CD14-positive monocyte (primary cell): ENCODE measurements at places on chromosomes 1 and 21. TPM values are rescaled to one million over a fixed set of nuclear protein-coding genes. Genes with fewer than 3 reads are reported as not detected.

DNA sequence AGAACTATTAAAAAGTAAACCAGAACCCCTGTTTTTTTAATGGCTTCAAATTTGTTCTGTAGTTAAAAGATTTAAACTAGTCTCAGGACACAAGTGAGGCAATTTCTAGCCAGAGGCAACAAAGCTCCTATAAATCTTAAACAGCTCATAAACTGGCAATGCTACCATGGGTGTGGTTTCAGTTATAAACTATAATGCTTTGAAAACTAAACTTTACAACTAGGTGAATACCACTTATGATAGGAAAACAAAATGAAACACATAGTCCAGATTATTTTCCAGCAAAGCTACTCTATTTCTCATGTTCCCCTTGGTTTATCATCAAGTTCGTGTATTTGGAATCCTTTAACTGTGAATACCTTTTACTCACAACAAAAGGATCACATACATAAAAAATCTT is 282.5 kb downstream of the VAV3 start:
- no peaks in the 10 kb centered on the region for H3K4me1 ChIP-seq
- H3K27ac ChIP-seq, result no peak overlapping the region
- no peaks in the 10 kb centered on the region for H3K27me3 ChIP-seq

- H3K27me3 ChIP-seq, result no peaks in the 10 kb centered on the region
- no peaks in the 10 kb centered on the region for H3K4me1 ChIP-seq
- H3K4me3 ChIP-seq, result no peak overlapping the region
- no peaks in the 10 kb centered on the region for H3K36me3 ChIP-seq
- H3K27ac ChIP-seq, result no peak overlapping the region
These were observed 161.2 kb upstream of the C1orf87 start for GRCh38 chr1:60234776-60235175.

DNA sequence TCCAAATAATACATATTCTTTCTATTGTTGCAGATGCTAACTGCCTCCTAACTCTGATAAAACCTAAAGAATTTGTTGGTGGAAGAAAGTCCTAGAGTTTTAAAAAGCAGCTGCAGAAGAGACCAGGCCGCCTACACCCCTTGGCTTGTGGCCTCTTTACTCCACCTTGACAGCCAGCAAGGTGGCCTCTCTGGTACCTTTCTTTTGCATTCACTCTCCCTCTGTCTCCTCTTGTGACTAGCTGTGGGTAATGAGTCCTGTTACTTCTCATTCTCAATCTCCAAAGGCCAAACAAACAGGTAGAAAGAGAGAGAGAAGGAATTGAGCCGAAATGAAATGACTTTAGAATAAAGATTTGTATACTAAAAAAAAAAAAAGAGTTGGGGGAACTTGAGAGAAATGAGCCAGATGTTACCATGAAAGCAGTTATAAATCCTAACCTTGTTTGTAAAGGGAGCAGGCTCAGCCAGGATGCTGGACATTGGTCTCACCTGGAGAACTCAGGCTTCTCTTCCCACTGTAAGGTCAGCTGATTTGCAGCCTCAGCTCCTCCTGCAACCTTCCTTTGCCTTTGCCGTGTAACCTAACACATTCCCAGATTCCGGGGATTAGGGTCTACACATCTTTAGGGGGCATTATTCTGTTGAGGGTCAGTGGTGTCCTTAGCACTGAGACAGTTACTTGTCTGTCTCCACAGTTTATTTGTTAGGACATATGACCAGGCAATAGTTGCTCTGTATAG is 164.1 kb upstream of the IRF2BP2 start:
- H3K27ac ChIP-seq, result peak overlapping the region; percentile 99
- DNase-seq, result no peak
- H3K4me3 ChIP-seq, result no peak overlapping the region
- no peaks in the 10 kb centered on the region for H3K36me3 ChIP-seq

DNA sequence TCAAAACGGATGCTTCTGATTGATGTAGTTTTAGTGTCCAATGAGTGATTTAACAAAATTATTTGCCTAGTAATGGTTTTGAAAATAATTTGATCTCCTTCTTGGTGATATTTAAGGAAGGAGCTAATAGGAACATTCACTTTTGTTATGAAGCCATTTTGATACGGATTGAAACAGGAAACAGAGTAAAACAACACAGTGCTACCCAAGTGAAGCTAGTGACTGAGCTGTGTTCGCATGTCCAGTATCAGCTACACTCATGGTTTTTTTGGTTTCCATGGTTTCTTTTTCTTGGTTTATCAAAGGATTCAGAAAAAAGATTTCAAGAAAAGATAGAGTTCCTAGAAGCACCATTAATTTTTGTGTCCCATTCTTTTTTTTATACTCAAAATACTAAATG is 40.1 kb upstream of the PLEKHO1 start:
- no peak overlapping the region for H3K27ac ChIP-seq
- H3K4me3 ChIP-seq, result no peak overlapping the region
- peaks cover 38% of the 10 kb centered on the region for H3K36me3 ChIP-seq
- no peak for DNase-seq

- no peak overlapping the region for H3K27ac ChIP-seq
- no peaks in the 10 kb centered on the region for H3K4me1 ChIP-seq
These were observed 91.2 kb downstream of the LMX1A start for GRCh38 chr1:165265196-165265838.

DNA sequence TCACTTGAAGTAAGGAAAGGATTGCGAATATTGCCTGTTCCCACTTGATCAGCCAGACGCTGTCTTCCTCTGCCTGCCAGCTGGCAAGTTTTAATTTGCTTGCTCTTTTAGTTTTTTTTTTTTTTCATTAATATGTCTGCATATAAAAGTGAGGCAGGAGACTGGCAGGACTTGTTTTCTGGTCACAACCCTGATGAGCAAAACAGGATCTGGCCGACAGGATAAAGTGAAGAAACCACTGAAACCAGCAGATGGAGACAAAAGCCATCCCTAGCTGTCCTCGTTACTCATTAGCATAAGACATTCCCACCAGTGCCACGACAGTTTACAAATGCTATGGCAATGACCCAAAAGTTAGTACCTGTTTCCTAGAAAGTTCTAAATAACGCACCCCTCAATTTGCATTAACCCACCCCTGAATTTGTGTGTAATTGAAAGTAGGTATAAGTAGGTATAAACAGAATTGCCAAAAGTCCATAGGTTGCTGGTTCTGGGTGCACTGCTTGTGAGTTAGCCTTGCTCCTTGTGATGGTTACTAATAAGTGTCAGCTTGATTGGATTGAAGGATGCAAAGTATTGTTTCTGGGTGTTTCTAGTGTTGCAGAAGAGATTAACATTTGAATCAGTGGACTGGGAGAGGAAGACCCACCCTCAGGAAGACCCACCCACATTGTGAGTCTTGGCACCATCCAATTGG is 60.8 kb downstream of the ZNF684 start:
- DNase-seq, result peak; percentile 31
- H3K4me1 ChIP-seq, result peaks cover 12% of the 10 kb centered on the region
- no peaks in the 10 kb centered on the region for H3K36me3 ChIP-seq
- H3K27me3 ChIP-seq, result no peaks in the 10 kb centered on the region
- no peak overlapping the region for H3K27ac ChIP-seq

- H3K36me3 ChIP-seq, result no peaks in the 10 kb centered on the region
These were observed 136.9 kb upstream of the C8B start for GRCh38 chr1:57102561-57103326.

DNA sequence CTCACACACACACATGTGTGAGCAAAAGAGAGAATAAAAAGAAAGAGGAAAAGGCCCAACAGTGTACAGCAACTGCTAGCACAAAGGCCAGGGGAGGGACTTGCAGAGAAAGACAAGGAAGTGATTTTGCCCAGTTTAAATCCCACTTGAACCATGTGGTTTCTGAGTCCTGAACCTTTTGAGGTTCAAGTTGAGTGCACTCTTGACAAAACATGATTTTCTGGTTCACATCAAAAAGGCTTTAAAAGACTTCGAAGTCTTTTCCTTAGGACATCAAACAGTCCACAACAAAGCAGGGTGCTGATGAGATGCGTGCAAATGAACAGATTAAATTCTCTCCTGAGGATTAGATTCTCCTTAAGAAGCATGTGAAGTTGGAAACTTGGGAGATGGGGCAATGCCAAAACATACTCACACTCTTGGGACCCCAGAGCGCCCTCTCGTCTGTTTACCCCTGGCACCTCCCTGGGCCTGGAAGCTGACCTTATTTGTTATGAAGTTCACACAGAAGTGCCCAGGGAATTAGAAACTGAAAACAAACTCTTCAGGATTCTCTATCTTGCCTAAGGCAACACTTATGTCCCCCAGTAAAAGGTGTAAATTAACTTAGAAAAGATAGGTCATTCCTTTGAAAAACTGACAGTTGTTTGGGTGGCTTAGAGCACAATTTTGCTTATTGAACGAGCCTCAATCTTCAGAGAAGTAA is 31.5 kb downstream of the RNF220 start:
- no peak overlapping the region for H3K27ac ChIP-seq
- no peak overlapping the region for H3K4me3 ChIP-seq
- H3K4me1 ChIP-seq, result peaks cover 34% of the 10 kb centered on the region
- DNase-seq, result no peak

DNA sequence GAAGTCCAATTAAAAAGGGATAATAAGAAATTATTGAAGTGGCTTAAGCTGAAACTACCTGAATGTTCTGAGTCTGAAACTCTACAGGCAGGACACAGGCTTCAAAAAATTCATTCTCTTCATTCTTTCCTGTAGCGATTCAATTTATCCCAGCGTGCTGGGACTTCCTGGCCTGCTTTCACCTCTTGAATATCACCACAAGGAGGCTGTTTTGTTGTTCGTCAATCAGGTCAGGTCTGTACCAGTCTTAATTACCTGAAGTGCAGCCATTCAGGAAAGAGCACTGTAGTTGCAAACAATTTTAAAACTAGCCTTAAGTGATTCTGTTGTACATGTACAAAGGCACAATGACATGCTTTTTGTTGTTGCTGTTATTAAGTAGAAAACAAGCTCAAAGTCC is 38.4 kb downstream of the FYB2 start:
- no peaks in the 10 kb centered on the region for H3K36me3 ChIP-seq
- DNase-seq, result no peak
- H3K27ac ChIP-seq, result no peak overlapping the region
- H3K4me1 ChIP-seq, result no peaks in the 10 kb centered on the region

GRCh38 chr1:52424813-52425212 is 20.4 kb downstream of the PRPF38A start:
- H3K4me3 ChIP-seq, result no peak overlapping the region
- no peaks in the 10 kb centered on the region for H3K4me1 ChIP-seq
- H3K27ac ChIP-seq, result no peak overlapping the region
- peaks cover 63% of the 10 kb centered on the region for H3K36me3 ChIP-seq
- no peak for DNase-seq
- H3K27me3 ChIP-seq, result no peaks in the 10 kb centered on the region

DNA sequence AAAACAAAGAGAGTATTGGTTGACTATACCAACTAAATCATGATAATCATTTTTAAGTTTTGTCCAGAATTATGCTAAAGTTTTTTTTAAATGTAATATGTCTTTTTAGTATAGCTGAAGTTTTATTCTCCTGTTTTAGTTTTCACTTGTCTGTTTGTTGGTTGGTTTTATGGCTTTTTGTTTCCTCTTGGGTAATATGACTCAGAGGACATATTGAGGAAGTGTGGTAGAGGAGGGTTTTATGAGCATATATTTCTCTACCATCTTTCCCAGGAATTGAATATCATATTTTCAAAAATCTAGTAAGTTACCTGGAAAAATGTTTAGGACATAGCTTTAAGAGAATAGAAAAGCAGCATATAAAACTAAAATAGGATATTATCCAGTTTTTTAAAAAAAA is 68.6 kb upstream of the MCOLN3 start:
- no peaks in the 10 kb centered on the region for H3K36me3 ChIP-seq
- no peak overlapping the region for H3K4me3 ChIP-seq
- H3K27me3 ChIP-seq, result no peaks in the 10 kb centered on the region
- DNase-seq, result no peak
- no peaks in the 10 kb centered on the region for H3K4me1 ChIP-seq

GRCh38 chr1:1857096-1857703 is 33.7 kb downstream of the GNB1 start:
- peaks cover 52% of the 10 kb centered on the region for H3K4me1 ChIP-seq
- peaks cover 6% of the 10 kb centered on the region for H3K36me3 ChIP-seq
- DNase-seq, result peak; percentile 45

DNA sequence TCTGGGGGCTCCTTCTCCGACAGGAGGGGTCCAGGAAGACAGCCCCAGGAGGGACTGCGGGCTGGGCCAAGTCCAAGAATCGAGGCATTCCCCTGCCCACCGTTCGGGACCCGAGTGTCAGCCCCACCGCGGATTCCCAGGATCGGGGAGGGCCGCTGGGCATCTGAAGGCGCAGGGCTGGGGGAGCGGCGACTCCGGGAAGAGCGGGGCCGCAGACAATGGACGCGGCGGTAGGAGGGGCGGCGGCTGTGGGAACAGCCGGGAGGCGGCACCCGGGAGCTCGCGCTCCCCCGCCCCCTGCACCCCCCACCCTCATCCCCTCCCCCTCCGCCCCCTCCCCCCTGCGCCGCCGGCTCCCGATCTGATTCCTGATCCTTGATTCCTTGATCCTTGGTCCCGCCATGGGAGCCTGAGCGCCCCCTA is at the start of gene VANGL2:
Gene VANGL2, plus strand, starts transcription at position 342 of the 423 bp plus-strand sequence. CDS start 15,274 bp downstream, outside the sequence.
- H3K36me3 ChIP-seq, result no peaks in the 10 kb centered on the region
- H3K4me1 ChIP-seq, result peaks cover 12% of the 10 kb centered on the region
- H3K27me3 ChIP-seq, result peaks cover 18% of the 10 kb centered on the region
- no peak within 1 kb of the TSS for H3K27ac ChIP-seq
- peak; percentile 19 for DNase-seq
- H3K4me3 ChIP-seq, result peak within 1 kb of the TSS; percentile 70

The HCRTR1 gene
- polyA plus RNA-seq, result not detected in 2 replicates
